T1000 (cell line): ENCODE measurements at places on chromosomes 12 and 14.

DNA sequence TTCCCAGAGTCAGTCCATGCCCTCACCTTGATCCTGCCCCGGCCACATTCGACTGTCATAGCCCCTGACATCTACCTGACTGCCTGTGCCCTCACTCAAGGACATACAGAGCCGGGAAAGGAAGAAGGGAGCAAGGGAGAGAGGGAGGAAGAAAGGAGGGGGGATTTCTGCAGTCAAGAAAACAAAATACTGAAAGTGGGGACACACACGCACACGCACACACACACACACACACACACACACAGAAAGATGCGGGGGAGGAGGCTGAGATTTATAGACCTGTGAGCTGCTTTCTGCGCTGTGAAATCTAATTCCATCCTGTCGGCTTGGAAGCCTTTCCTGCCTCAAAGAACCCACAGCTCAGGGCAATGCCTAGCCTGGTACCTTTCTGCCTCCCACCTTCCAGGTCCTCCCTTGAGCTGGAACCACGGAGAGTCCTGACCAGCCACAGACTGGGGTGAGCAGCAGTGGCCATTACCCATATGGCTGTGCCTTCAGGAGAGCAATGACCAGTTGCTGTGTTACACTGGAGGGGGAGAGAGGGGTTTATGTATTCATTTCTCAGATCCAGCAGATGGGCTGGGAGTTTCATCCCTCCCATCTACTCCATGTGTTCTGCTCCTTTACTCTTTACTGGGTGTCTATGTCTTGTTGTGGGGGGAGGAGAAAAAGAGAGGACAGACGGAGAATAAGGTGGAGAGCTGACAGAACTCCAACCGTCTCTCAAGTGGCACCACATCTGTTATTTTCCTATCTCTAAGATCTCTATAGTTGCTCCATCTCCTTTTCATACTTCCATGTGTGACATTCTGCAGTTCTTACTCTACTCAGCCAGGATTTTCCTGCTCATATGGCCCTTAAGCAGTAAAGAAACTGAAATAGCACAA, 12.9 kb downstream of the C14orf93 start:
- DNase-seq: no peak

DNA sequence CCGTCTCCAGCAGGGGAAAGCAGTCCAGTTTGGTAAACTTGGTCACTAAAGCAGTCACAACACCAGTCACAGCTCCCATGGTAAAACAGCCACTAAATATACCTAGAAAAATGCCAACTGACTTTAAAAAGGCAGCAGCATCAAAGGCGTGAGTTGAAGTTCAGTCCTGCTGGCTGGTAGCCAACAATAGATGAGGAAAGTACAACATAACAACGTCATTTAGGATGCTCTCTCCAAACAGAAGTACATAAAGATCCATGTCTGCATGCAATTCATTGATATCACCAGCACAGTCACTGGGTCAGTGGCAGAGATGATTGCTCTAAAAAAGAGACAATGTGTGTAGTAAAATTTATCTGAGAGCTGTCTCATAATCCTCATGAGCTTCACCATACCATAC, 59.3 kb upstream of the TMPO start:
- no peak for DNase-seq

- no peak for DNase-seq
Measured at GRCh38 chr12:24173067-24173466, 223.6 kb upstream of the SOX5 start.

- no peak for DNase-seq
Measured at GRCh38 chr14:95814363-95815225, 62.0 kb upstream of the TUNAR start.

GRCh38 chr14:101876555-101876938, 87.8 kb upstream of the DYNC1H1 start:
- no peak for DNase-seq

DNA sequence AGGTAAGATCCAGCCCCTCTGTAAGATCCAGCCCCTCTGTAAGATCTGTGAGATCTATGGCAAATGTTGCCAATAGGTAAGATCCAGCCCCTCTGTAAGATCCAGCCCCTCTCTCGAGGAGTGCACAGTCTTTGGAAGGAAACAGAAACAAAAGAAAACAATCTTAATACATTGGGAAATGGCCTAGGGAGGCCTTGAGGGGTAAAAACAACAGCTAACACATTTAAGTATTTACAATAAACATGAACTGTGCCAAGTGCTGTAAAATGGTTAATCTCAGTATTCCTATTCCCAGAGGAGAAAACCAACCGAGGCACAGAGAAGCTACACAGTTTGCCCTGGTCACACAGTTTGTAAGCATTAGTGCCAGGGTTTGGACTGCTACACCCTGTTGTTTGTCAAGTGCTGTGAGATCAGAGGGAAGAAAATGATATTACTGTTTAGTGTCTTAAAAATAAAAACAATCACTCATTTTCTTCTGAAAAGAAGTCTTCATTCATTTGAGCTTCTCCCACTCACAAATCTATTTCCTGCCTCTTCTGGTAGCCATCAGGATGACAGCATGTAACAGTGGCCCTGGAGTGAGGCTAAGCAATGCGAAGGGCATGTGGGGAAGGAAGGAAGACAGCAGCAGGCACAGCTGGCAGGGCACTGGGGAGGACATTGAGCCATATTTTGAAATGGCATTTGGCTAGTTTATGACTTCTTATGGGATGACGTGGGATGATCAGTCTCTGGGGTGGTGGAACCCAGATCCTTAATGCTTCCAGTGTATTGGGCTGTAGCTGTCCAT, 118.7 kb upstream of the PTPRQ start:
- DNase-seq: no peak

DNA sequence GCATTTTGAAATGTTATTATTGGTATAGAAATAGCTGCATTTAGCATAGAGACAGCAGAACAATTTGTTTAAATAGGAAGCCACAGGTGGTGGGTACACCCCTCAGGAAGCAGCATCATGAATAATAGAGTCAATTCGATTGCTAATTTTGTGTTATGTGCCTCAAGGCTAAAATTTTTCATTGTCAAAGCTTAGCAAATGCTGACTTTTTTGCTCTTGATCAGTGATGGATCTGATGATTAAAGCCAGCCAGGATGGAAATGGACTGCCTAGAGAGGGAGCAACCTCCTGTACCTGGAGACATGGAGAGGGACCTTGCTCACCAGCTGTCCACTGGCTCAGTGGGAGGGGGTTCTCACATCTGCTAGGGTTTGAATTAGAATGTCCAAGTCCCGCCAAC, 4.5 kb upstream of the KRT8 start:
- DNase-seq: no peak

GRCh38 chr14:36874396-36875138, 212.9 kb downstream of the PAX9 start:
- no peak for DNase-seq

DNA sequence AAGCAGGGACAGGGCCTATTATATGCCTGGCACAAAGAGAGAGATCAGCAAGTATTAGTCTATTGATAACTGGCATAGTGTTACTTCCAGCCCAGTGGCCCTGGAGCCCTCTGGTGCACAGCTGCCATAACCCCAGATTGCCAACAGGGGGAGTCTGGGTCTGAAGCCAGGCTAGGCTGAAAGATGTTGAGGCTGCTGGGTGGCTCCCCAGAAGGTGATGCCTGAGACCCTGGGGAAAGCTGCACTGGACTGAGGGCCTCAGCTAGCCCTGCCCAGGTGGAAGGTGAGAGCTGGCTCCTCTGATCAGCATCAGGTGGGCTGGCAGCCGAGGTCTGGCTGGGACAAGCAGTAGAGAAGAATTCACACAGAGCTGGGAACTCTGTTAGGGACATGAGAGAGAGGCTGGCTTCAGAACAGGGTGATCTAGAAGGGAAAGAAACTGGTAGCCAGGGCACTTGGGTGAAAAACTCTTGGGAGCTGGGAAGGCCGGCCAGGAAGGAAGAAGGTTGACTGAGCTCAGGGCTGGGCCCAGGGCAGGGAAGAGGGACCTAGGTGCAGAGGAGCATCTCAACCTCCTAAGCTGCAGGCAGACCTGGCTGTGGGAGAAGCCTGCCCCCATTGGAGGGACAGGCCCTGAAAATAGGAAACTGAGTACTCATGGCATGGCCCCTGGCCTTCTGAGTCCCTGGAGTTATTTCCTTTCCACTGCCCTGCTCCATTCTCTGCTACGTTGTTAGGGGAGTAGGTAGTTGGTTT, 3.9 kb downstream of the GZMH start:
- no peak for DNase-seq

DNA sequence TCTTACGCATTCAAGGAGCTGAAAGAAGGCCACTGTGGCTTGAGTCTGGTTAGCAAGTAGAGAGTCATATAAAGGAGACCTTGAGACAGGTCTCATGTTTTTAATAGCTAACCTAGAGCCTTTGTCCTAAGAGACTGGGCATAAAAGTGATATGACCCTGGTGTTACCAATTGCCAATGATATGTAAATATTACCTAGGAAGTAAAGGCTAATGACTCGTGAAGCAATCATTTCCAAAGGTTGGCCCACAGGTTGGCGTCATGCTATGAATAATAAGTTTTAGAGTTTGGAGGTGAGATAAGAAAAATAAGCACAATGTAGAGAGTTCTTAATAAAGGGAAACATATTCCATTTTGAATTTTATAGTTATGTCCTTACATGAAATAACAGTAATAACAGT, 116.6 kb upstream of the PLEKHA5 start:
- DNase-seq: no peak

DNA sequence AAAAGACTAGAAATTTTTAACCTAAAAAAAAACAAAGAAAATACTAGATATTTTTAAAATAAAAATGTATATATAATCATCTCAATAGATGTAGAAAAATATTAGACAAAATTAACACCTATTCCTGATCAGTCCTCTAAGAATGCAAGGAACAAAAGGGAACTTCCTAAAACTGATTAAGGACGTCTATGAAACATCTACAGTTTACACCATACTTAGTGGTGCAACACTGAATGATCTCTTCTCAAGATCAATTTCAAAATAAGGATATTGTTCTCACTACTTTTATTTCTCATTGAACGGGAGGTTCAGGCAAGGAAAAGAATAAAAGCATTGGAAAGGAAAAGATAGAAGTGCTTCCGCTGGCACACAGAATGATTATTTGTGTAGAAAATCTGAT, 16.0 kb downstream of the OLR1 start:
- DNase-seq: no peak

DNA sequence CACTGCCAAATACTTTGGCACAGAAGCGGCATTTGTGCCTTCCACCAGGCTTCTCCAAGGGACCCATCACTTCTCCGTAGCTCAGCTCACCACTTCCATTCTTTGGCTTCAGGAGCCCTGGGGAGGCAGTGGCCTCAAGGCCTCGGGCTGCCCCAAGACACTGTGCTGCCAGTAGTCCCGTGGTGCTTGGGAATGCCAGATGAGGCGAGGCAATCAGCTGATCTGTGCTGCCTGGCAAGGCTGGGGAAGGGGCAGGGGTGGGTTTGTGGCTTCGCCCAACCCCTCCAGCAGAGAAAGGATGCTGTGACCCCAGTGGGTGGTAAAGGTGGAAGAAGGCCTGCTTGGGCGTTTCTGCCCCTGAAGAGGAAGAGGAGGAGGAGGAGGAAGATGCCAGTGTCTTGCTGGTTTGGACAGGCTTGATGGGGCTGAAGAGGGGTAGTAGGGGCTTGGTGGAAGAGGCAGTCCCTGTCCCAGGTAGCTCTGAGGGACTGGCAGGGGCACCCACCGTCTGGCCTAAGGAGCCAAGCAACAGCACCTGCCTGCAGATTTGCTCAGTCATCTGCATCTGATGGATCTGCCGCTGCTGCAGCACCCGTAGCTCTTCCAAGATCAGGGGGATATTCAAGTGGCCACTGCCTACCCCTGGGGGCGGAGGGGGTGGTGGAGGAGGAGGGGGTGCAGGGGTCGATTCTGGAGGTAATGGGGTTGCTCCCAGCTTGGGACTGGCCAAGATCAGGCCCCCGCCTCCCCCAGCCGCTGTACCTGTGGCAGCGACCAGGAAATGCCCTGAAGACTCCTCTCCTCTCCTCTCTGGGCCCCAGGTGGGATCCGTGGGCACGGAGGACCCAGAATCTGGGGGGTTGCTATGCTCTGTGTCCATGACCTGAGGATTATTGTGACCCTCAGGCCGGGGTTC, 1.3 kb downstream of the SALL2 start:
- no peak for DNase-seq

GRCh38 chr12:127174881-127175280, 1092.1 kb upstream of the TMEM132C start:
- no peak for DNase-seq
